Germinal center (tissue), 1 donor: ENCODE measurements at places on chromosomes 5 and 9.

DNA sequence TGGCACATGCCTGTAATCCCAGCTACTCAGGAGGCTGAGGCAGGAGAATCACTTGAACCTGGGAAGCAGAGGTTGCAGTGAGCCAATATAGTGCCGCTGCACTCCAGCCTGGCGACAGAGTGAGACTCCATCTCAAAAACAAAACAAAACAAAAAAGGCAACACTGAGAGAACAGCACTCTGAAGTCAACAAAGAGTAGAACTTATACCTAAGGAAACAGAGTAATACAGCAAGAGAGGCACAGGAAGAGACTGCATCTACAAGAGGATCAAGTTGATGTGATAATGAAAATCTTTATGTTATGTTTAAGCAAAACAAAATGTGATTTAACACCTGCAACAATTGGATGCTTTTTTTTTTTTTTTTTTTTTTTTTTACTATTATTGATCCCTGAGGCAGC lies 33.1 kb downstream of the FYB1 start:
- DNase-seq = no peak

- DNase-seq = no peak
Observed at GRCh38 chr5:156380848-156381247, 53.9 kb downstream of the SGCD start.

DNA sequence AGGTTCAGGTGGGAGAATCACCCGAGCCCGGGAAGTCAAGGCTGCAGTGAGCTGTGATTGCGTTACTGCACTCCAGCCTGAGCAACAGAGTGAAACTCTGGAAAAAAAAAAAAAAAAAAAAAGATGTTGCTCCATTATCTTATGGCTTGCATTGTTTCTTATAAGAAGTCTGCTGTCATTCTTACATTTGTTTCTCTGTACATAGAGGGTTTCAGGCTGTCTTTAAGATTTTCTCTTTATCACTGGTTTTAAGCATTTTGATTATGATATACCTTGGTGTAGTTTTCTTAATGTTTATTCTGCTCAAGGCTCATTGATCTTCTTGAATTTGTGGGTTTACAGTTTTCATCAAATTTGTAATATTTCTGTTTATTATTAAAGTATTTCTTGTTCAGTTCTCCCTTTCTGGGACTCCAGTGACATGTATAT lies 35.2 kb downstream of the MVB12B start:
- DNase-seq = no peak

DNA sequence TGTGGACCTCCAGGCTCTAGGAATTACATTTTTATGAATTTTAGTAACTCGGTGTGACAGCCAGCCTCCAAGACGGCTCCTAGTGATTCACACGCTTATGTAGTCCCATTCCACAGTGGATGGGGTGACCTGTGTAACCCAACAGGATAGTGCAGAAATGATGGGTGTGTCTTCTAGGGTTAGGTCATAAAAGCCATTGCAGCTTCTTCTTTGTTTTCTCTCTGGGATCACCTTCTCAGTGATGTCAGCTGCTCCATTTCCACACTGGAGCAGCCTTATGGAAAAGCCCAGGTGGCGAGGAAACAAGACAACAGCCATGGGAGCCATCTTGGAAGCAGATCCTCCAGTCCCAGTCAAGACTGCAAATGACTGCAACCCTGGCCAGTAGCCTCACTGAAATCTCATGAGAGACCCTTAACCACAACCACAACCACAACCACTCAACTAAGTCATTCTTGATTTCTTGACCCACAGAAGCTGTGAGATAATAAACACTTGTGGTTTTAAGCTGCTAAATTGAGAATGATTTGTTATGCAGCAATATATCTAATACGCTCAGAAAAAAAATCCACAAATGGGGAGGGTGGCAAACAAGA lies 5.1 kb upstream of the GNPDA1 start:
- peak; percentile 30 for DNase-seq

DNA sequence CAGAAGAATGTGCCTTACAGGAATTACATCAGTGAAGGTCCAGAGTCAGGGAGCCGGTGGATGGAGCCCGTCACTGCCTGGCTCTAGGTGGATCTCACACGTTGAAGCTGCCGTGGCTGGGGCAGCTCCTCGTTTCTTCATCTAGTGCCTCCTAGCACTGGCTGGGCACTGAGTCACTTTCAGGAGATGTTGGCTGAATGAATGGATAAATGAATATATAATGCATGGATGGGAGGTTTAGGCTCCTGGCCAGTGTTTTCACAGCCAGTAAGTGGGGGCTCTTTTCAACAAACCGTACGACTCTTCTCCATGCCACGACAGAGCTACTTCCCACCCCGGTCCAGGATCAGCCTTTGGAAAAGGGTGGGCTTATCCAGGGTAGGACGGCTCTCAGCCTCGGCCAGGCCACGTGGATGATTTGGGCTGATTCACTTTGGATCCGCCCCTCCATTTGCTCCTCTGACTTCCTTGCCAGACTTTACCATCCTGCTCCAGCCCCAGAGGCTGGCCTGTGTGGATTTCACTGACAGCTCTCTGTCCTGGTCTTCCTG lies 1.3 kb upstream of the SH3PXD2B start:
- no peak for DNase-seq

GRCh38 chr5:30997681-30998080 lies 195.8 kb upstream of the CDH6 start:
- no peak for DNase-seq

- no peak for DNase-seq
Observed at GRCh38 chr5:71663191-71663969, 55.7 kb upstream of the CARTPT start.

DNA sequence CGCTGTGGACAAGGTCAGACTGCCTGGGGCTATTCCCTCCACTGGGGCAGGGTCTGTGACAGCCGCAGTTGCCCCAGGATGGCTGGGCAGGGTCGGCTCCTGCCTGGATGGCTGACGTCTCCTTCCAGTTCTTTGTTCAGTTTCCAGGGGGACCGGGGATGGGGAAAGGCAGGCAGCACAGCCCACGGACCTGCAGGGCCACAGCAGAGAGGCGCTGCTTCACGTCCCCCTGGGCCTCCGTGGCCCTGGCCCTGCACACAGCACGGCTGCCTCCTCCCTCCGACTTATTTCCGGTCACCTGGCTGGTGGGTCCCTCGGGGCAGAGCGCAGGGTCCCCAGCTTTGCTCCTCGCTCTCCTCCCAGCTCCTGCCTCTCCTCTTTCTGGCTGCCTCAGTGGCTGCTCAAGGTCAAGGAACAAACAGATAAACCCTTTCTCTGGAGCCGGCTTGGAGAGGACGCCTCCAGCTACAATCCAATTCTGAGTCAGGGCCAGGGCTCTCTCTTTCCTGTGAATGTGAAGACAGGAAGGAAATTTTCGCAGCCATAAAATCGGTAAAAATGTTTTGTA lies 169.7 kb downstream of the C9orf50 start:
- no peak for DNase-seq

GRCh38 chr9:137500666-137501397 lies 41.7 kb upstream of the NSMF start:
- no peak for DNase-seq

DNA sequence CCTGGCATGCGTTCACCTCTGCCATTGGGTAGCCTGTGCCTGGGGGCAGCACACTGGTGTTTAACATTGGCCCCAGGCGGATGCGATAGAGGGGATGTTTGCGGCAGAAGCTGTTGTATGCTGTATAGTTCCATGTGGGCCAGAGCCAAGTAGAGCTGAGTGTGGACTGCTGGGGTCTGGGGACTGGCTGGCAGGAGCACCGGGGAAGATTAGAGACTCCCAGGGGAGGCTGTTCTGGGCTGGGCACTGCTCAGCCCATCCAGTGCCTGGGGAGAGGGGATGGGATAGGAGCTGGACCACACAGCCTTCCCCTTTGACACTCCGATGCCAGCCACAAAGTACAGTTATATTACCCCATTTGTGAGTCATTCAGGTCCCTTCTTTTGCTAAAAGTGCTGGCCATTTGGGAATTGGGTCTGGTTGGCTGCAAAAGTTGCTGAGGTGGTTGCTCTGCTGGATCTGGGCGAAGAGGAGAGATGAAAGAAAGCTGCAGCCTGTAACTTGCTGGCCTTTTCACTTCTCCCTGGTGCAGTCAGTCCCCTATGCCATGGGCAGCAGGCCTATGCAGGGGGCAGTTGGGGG lies 73.8 kb downstream of the RGS3 start:
- no peak for DNase-seq

DNA sequence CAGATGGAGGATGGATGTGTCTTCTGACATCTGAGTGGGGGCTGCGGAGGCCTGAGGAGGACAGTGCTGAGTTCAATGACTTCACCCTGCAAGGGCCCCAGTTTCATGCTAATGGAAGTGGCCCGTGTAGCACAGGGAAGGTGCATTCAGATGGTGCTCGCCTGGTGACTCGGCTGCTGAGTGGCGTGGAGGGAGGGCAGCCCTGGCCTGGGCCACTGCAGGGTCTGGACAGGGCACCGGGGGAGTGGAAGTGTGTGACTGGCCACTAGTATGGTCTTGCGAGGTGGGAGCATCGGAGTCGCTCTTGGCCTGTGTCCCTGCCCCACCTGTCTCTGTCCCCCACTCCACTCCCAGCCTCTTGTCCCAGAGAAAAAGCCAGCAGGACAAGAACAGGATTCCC lies 1.7 kb upstream of the SLC9A3 start:
- DNase-seq = no peak

- DNase-seq = no peak
Observed at GRCh38 chr5:52771343-52772039, 16.2 kb upstream of the ITGA1 start.

GRCh38 chr5:109006129-109006528 lies 258.4 kb downstream of the FER start:
- DNase-seq = no peak

DNA sequence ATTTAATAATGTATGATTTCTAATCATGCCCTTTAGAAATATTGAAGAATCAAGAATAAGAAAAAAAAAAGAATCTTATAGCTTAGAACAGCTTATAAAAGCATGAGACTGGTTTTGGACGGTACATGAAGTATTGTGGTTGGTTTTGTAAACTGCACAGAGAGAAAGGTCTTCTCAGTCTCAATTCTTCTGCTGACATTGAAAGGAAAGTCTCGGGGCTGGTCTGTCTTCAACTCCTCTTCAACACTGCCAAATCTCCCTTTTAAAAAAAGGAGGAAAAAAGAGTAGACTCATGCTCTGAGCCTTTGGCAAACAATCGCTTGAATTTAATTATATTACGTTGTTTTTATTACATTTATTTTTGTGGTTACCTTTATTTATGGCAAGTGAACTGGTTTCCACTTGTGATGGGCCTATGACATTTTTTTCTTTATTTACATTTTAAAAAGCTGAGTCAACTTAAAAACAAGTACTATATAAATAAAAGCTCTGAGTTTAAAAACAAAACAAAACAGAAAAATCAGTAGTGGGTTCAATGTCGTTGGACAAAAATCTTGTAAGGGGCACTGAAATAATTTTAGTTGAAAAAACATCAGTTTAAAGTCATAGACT lies 32.8 kb upstream of the EBF1 start:
- DNase-seq = no peak

DNA sequence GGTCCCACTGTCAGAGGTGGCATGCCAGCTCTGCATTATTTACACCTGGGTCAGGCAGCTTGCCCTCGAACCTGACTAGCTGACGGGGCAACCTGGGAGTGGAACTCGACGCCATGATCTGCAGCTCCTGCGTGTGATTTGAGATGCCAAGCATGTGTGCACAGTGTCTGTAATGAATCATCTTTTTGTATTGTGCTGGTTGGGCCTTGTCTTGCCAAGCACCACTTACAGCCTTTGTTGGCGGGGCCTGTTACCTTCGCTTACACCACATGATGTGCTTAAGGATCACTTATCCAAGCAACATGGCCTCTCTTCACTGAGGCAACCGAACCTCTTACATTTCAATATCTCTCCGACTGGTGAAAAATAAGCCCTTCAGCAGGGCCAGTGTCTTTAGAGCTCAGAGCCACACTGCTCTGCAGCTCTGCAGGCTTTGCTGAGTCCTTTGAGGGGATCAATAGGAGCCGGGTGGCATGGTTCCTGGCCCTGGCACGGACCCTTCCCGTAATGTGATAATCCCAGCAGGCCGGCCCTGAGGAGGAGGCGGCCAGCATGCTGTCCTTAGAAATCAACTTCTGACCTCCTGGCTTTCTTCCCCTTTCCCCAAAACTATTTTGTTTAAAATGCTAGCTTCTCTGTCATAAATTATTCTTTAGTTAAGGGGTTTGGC lies 297.7 kb upstream of the CD180 start:
- no peak for DNase-seq

GRCh38 chr5:16574789-16575721 lies 41.7 kb downstream of the RETREG1 start:
- no peak for DNase-seq

GRCh38 chr5:143442385-143442784 lies 38.9 kb upstream of the NR3C1 start:
- no peak for DNase-seq

- no peak for DNase-seq
Observed at GRCh38 chr5:144566747-144567420, 396.2 kb downstream of the KCTD16 start.

- DNase-seq = no peak
Observed at GRCh38 chr9:35651956-35652828, 1.5 kb upstream of the SIT1 start.

- no peak for DNase-seq
Observed at GRCh38 chr5:108661590-108662219, 86.0 kb upstream of the FER start.

GRCh38 chr5:5200133-5200532 lies 60.0 kb downstream of the ADAMTS16 start:
- no peak for DNase-seq

GRCh38 chr5:35237580-35238376 lies 7.5 kb upstream of the PRLR start:
- DNase-seq = no peak

DNA sequence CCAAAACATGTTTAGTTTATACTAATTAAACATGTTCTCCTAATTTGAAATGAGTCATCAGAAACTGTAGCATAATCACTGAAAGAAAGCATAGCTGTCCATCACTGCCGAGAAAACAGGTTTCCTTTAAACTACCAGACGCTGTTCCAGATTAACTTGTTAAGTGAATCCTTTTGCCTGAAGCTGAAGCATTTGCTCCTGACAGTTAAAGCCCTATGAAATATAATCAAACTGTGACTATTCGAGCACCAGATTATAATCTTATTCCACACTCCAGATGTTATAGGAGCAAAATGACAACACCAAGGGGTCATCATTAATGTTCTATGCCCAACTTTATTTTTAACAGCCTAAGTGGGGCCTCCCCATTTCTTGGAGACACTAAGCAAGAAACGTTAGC lies 86.0 kb upstream of the CTSL start:
- no peak for DNase-seq

- DNase-seq = no peak
Observed at GRCh38 chr9:16290169-16290568, 580.3 kb downstream of the BNC2 start.

DNA sequence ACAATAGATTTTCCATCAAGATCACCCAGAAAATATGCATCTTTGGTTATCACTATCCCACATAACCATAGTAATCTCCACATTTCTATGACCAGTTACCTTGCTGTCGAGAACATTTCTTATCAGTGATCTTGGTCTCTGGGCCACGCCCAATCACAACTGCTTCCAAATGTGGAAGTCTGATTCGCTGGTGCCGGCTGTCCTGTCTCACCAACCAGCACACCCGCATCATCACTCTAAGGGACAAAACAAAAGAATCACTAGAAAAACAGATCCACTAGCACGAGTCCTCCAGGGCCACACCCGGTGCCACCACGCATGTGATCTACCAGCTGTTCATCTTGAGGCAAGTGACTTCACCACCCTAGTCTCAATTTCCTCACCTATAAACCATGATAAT lies 11.8 kb downstream of the APTX start:
- no peak for DNase-seq
